ENCODE measurements at places on chromosomes 5 and 9.

DNA sequence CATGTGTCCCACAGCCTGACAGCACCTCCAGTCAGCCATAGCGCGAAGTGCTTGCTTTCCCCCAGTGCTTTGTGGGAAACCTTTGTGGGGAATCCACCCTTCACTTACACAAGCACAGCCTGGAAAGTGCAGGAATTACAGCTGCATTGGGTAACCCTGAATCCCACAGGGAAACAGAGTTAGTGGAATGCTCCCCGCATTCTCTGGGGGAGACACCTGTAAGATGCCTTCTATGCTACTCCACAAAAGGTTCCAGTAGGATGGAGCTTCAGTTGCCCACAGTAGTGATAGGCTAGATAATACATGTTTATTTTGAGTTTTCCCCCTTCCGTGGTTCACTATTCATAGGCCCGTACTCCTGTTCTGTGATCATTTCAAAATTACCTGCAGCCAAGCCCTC, 60.3 kb downstream of the TLE4 start:
- no peak for DNase-seq

GRCh38 chr9:306907-307306, 92.2 kb downstream of the DOCK8 start:
- peak; percentile 19 for DNase-seq

DNA sequence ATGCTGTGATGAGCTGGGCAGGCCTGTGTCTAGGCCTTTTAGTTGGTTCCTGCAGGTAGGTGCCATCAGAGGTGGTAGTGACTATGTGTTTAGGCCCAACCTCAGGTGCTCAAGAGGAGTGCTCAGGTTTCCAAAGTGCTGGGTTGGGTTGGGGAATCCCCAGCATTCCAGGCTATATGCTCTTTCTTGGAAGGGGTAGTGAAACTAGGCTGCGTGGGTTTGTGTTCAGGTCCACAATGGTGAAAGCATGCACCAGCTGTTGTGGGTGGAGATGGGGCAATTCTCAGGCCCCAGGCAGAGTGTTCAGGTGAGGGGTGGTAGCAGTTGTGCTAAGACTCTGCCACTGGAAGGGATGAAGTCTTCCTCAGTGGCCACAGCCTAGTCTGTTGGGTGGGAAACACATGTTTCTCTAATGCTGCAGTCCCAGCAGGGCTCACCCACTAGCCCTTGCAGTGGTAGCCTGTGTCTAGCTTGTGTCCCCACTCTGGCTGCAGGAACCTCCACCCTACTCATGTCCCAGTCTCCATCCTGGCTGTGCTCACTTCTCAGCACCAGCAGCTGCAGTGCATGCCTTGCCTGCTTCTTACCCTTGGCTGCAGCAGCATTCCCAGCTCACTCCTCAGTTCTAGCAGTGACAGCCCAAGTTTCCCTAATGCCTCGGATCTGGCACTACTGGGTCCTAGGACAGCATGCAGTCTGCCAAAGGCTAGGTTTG, 78.9 kb downstream of the FAM170A start:
- DNase-seq: no peak

DNA sequence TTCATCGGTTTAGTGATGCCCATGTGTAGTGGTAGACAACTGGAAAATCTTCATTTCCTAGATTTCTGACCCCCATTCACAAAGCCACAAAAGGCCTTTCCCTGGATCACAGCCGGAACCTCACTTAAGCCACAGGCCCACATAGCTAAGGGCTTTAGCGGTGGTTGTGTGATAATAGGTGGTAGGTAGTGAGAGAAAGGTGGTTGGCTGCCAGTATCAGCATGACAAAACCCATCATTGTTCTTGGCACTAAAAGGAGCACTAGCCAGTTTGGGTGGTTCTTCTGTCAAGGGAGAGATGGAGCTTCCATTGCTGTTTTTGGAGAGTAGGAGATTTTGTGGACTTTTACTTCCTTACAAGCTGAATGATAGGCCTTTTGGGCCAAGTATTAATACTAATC, 9.7 kb upstream of the SLC36A2 start:
- DNase-seq: no peak

- no peak for DNase-seq
These were observed 9.6 kb downstream of the HMCN2 start for GRCh38 chr9:130275156-130275555.

DNA sequence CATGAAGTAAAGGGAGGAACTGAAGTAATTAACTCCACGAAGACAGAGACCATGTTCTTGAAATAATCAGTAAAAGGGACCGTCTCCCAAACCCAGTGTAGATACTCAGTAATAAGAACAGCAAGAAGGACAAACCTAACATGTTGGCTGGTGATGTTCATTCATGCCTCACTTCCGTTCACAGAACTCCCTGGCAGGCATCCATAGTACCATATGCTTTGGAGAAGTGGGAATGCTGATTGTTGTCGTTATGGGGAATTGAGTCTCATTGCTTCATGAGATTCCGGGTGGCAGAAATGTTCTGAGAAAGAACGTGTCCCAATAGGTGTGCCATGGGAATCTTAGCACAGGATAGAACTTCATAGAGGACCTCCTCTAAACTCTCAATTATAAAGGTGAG, 452.3 kb downstream of the ZSWIM6 start:
- DNase-seq: no peak

DNA sequence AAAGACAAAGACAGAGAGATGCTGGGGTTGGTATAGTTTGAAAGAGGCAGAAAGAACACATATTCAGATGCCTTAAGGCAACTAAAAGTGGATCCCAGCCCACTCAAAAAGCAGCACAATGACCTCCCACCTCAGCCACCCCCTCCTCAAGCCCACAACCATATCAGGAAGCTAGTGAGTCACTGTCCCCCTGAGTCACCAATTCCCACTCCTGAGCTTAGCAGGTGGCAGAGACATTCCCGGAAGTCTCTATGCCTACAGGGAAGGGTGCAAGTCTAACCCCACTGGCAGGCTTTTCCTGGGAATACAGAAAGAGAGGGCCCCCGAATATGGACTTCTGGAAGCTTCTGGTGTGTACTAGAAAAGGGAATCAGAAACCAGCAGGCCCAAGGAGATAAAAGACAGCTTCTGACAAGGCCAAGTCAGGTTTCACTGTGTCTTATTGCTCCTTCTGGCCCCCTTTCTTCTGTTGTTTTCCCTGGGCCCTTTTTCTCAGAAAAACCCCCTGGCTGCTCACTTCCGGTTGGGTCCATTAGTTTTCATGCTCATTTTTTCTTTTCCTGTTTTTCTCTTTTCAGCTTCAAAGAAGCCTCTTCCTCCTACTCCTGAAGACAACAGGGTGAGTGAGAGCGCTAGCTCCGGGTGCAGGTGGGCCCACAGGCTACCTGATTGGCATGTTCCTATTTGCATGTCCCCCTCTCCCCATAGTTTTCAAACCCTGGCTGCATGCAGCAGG, 36.8 kb downstream of the ITK start:
- no peak for DNase-seq

DNA sequence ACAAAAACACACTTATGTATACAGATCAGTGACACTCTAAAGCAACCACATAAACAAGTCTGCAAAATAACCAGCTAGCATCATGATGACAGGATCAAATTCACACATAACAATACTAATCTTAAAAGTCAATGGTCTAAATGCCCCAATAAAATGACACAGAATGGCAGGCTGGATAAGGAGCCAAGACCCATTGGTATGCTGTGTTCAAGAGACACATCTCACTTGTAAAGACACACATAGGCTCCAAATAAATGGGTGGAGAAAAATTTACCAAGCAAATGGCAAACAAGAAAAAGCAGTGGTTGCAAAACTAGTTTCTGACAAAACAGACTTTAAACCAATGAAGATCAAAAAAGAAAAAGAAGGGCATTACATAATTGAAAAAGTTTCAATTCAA, 26.0 kb downstream of the GAPT start:
- DNase-seq: no peak

DNA sequence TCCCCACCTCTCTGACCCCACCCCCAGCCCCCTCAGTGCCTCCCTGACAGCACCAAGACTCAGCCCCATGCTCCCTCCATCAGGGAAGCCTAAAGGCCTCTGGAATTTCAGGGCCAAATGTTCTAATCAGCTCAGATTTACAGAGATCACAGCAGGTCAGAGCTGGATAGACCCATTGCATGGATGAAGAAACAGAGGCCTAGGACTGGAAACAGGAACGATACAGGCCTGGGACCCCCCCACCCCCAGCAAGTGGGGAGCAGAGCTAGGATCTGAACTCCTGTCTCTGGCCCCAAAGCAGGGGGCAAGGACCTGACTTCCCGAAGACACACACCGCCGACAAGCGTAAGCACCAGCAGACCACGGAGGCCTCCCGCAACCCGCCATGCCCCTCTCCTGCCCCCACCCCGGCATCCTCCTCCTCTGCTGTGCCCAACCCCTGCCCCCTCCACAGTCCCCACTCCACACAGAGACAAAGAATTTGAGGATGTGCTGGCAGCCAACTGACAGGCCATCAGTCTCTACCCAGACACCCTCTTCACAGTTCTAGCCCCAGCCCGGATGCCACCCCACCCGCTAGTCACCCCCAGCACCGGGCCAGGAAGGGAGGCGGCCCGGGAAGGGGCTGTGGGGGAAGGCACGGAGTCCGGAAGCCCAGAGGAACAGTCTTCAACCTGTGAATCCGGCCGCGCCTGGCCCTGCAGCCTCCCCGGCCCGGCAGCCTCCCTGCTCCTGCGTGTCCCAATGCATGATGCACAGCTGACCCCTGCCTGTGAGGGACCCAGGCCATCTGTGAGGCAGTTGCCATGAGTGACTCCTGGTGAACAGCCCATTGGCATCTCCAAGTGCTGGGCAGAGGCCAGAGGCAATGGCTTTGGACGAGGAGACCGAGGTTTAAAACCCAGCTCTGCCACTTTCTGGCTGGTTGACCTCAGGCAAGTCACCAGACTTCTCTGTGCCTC, 31.3 kb downstream of the NDUFA8 start:
- DNase-seq: no peak

- DNase-seq: no peak
These were observed 305.4 kb upstream of the NUDT12 start for GRCh38 chr5:103867857-103868598.

- no peak for DNase-seq
These were observed 17.9 kb downstream of the PDZD2 start for GRCh38 chr5:31656806-31657205.

DNA sequence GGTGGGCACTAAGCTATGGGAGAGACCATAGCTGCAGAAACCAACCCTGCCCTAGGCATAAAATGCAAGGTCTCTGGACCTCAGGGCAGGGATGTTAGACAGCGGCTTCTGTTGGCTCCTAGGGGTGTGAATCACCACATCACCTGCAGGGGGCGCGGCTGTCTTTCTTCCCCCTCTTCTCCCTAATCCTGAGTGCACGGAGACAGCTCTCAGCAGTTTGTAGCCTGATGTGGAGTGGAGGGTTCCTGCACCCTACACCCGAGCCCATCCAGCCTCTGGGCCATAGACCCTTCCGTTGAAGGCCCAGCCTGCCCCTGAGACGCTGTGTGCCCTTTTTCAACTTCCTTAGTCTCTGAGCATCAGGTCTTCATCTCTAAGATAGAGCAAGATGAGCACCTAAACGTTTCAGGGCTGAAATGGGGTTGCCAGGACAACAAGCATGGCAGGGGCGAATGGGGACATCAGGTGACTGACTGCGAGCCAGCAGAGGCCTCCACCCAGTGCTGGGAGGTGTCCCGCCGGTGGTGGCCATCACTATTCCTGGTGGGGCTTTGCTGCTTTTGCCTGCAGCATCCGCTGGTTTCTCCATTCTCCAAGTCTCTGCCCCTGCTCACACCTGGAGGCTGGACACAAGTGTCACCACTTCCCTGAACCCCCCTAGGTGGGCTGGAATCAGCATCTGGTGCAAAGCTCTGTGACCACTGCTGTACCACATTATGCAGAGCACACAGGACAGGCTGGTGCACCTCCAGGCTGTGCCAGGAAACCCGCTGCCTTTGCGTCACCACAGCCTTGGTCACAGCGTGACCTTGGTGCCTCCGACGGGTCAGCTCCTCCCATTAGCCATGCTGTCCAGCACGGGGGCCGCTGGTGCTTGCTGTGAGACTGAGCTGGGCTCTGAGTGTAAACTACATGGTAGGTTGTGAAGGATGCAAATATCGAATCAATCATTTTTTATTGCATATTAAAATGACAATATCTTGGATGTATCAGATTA, 2.5 kb upstream of the SEC16A start:
- DNase-seq: peak; percentile 81

- no peak for DNase-seq
These were observed 147.7 kb upstream of the SLC1A3 start for GRCh38 chr5:36458746-36459145.

GRCh38 chr9:108270561-108270960, 585.2 kb downstream of the ACTL7B start:
- DNase-seq: no peak

DNA sequence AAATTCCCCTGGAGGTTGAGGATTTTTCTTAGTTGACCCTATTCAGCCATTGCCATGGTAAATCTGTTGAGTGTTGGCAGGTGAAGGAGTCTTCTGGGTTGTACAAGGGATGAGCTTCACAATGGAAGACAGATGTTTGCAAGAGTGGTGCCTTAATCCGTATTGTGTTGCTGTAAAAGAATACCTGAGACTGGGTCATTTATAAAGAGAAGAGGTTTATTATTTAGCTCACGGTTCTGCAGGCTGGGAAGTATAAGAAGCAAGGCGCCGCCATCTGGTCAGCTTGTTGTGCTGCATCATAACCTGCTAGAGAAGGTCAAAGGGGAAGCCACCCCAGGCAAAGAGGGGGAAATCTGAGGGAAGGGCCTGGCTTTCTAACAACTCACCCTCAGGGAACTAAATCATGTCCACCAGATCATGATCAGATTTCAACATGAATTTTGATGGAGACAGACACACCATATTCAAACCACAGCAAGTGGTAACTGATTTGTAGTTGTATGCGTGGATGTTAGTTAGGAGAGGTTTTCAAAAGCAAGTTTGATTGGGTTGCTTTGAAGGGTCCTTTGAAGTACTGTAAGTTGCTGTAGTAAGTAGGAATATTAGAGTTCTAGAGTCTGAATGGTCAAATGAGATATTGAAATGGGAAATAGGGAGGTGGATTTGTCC, 2.5 kb downstream of the TNPO1 start:
- no peak for DNase-seq

GRCh38 chr5:178502401-178503100, 87.6 kb downstream of the COL23A1 start:
- DNase-seq: no peak

DNA sequence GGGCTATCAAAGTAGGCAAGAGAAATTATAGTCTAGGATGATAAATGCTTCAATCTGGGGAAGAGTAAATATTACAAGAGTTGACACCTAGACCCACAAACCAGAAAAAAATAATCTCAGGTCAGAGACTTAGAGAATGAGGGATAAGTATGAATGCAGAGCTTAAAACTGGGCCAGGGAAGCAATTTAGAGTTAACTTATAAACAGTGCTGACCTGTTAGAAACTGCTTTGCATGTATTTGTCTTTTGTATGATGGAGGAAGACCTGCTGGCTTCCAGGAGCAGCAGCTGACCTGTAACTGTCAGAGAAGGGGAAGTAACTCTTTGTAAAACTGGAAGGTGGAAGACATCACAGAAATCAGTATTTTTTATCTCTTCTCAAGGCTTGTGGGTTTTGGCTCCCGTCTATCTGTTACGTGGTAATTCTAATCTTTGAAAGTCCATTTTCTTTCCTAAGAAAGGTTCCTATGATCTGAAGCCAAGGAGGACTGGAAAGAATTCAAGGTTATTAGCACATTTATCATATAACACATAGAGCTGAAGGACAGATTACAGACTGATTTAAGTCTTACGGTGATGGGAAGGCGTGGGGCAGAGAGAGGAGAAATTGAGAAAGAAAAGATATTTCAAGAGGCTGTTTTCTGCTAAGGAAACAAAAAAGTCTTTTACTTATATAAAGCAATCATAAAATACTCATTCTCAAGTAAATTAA, 114.7 kb upstream of the ADAMTS19 start:
- no peak for DNase-seq
